Suppressor macrophage treated with lipopolysaccharide for 4 hours (primary cell): ENCODE measurements at places on chromosomes 7 and 10.

DNA sequence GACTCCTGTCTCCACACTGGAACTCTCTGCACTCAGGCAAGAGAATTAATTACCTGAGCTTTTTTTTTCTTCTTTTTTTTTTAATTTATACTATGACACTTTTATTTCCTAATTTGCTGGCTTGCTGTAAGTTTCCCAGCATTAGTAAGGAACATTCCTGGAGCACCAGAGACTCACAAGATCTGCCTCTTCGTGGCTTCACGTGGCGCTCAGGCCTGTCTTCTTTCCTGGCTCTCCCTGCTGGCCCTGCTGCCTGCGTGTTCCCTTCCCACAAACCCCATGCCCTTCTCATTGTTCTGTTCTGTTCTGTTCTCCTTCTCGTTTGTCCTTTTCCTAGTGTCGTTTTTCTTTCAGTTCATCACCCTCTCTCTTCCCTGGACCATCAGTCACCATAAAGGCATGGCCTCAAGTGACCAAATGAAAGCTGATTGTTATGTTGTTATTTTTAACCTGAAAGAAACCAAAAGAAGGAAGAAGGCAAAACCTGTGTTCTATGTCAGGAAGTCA is 591.6 kb upstream of the PFKP start:
- no peak for DNase-seq

- DNase-seq, result no peak
These were observed 120.2 kb upstream of the STARD3NL start for GRCh38 chr7:38057829-38058228.

DNA sequence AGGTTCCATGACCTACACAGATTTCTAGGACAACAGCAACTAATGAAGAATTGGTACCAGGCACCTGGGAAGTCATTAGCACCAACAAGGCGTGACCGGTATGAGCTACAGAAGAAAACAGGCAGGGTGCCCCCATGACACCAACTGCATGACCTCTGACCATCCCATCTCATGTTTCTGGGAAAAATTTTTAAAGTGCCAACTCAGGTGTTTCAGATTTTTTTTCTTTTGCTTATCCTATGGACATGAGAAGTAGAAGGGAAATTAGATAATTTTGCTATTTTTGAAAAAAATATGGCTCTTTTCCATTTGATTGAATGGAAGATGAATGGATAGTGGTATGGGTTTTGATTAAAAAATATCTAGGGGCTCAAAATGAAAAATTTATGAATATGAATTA is 154.8 kb downstream of the NRCAM start:
- no peak for DNase-seq

DNA sequence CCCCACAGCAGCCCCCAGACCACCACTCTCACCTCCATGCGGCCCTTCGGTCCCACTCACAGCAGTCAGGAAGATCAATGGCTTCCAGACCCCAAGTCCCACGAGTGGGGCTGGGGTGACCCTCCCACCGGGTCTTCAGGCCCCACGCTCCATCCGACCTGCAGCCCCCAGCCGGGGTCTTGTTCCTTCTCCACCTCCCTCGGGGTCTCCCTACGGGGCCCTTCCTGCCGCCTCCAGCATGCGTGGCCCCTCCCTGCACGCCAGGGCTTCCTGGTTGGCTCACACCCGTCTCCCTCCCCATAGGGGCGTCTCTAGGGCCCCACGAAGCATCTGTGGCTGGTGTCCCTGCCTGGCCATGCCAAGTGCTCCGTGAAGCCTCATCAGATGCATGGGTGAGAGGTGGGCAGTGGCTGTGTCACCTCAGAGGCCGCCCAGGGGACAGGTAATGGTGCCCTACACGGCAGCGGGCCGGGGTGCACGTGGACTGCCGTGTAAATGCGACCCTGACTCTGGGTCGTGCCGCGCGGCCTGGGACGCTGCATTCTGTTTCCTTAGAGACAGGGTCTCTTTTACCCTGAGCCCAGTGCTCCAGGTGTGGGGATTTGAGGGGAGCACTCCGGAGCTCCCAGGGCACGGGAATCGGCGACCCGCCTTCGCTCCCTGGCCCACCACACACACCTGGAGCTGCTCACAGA is 19.9 kb downstream of the ADAP1 start:
- no peak for DNase-seq

- no peak for DNase-seq
These were observed 70.5 kb upstream of the COL13A1 start for GRCh38 chr10:69731184-69731583.

DNA sequence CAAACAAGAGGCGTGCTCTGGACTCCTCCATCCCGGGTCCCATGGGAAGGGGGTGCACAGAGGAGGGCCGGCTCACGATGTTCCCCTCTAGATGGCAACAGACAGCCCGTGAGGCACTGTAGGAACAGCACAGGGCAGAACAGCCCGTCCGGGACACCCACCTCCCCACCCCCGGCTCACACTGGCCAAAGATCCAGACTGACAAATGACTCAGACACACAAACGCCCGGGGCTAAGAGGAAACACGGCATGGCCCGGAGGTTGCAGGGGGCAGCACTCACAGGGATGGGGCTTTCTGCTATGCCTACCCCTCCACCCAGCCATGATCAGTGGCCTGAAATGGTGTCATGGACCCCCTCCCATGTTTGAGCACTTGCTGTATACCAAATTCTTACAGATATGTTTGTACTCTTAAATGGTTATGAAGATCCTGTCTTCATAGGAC is 4.9 kb upstream of the ELN start:
- DNase-seq, result peak; percentile 16

- DNase-seq, result no peak
These were observed 7.7 kb upstream of the GUSB start for GRCh38 chr7:65989694-65990080.

- peak; percentile 64 for DNase-seq
These were observed 747 bp downstream of the GDI2 start for GRCh38 chr10:5812283-5813090.

DNA sequence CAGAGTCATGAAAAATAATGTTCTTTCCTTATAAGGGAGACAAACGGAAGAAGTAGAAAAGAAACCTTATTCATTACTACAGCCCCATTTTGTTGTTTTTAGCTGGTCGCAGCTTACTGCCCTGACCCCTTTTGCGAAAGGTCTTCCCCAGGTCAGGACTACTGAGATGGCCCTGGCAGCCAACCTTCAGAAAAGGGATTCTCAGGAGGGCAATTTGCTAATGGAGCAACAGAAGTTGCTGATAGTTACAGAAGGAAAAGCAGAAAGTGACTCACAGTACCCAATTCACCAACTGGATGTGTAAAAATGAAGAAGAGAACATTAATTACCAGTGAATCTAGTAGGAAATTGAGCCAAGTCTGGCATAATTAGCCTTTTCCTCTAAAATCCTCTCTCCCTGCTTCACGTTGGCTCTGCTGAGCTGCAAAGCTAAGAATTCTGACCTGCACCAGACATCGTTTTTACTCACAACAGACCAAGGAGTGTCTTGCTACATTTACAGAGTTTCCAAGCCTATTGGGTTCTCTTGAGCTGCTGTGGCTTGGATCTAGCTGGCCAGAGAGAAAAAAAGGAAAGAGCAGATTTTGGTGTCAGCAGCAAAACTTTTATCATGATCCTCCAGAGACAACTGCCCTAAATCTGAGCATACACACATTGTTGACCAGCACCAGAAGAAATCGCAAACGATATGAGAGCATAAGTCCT is 499.9 kb upstream of the FZD8 start:
- DNase-seq, result no peak

- DNase-seq, result no peak
These were observed 14.2 kb downstream of the DNAJC9 start for GRCh38 chr10:73232887-73233286.

DNA sequence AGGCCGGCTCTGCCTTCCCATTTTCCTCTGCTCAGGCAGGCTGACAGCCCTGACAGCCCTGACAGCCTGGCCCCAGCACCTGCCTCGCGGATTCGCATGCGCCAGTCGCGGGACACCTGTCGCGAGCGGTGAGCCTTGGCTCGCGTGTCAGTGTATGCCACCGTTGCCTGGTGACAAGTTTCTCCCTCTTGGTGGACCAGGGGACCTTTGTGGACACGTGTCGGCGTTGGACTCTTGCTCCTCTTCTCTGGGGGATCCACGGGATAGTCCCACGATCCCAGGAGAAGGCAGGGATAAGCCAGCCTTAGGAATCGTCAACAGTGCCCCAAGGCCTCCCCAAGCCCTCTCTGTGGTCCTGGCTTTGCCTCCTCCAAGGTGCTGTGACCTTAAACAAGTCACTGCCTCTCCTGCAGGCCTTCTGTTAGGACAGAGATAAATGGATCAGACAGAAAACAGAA is 18.1 kb upstream of the ZNF273 start:
- DNase-seq, result no peak

DNA sequence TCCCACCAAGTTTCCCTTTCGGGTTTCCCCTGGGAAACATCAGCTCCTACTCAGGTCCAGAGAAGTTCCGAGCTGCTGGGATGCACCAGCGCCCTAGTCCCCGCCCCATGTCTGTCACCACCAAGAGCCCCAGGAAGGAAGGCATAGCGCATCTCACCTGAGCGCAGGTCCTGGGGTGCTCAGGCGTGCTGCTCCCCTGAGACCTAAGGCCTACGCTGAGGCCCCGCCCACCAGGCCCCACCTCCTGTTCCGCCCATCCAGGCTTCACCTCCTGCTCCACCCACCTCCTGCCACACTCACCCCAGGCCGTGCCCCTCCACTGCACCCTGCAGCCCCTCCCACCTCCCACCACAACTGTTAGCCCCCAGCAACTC is 1.2 kb upstream of the TFR2 start:
- DNase-seq, result no peak
